A549 treated with Hydrocortisone at 1 μM for 4 hours (cell line): ENCODE measurements at places on chromosomes 5 and 9. TPM values are rescaled to one million over a fixed set of nuclear protein-coding genes. Genes with fewer than 3 reads are reported as not detected.

DMRT3 gene
- total RNA-seq: not detected in 5 replicates

IFNA21 gene
- not detected in 5 replicates for total RNA-seq

DIRAS2 gene
- 0.01 to 0.02 TPM in 2 of 5 replicates, not detected in the others for total RNA-seq

ANKRD31 gene
- total RNA-seq: 0.03 to 0.07 TPM (median 0.05 TPM) in 5 replicates

GARNL3 gene
- total RNA-seq: 2.3 to 4.1 TPM (median 2.5 TPM) in 5 replicates

ISL1 gene
- total RNA-seq: 0.05 TPM in 1 of 5 replicates, not detected in the others

CCDC192 gene
- total RNA-seq: not detected in 5 replicates

ELAVL2 gene
- 0.02 to 0.05 TPM (median 0.02 TPM) in 3 of 5 replicates, not detected in the others for total RNA-seq

FCN1 gene
- not detected in 5 replicates for total RNA-seq

SLC25A2 gene
- not detected in 5 replicates for total RNA-seq

LVRN gene
- total RNA-seq: 0.05 to 0.07 TPM (median 0.06 TPM) in 3 of 5 replicates, not detected in the others

PDE8B gene
- 1.2 to 2.4 TPM (median 1.7 TPM) in 5 replicates for total RNA-seq

LRRTM2 gene
- total RNA-seq: not detected in 5 replicates

PRR7 gene
- 11.3 to 32.8 TPM (median 30.9 TPM) in 5 replicates for total RNA-seq

LCN12 gene
- total RNA-seq: 0.46 to 1.6 TPM (median 1.2 TPM) in 5 replicates

URM1 gene
- 72.5 to 89.1 TPM (median 82.5 TPM) in 5 replicates for total RNA-seq

KLHL3 gene
- 0.11 to 0.44 TPM (median 0.18 TPM) in 5 replicates for total RNA-seq

ECSCR gene
- total RNA-seq: not detected in 5 replicates

PPIP5K2 gene
- 13.6 to 27.7 TPM (median 20.6 TPM) in 5 replicates for total RNA-seq

IQGAP2 gene
- total RNA-seq: 1.8 to 2.9 TPM (median 2.4 TPM) in 5 replicates

ACTL7A gene
- not detected in 5 replicates for total RNA-seq

SV2C gene
- total RNA-seq: not detected in 5 replicates

GLE1 gene
- 28.3 to 33.3 TPM (median 28.8 TPM) in 5 replicates for total RNA-seq

EPB41L4A gene
- total RNA-seq: 2.5 to 3.7 TPM (median 3.2 TPM) in 5 replicates

GPR150 gene
- 0.06 to 0.23 TPM (median 0.16 TPM) in 5 replicates for total RNA-seq

RHOBTB3 gene
- total RNA-seq: 7.1 to 11.5 TPM (median 9.0 TPM) in 5 replicates

ZNF883 gene
- total RNA-seq: 0.62 to 0.89 TPM (median 0.84 TPM) in 5 replicates

AK8 gene
- total RNA-seq: 0.83 to 1.3 TPM (median 1.2 TPM) in 5 replicates

PCDHAC1 gene
- total RNA-seq: 1.8 to 2.5 TPM (median 2.2 TPM) in 5 replicates

ADAMTSL1 gene
- 0.03 to 0.11 TPM (median 0.07 TPM) in 5 replicates for total RNA-seq

MRRF gene
- 61.5 to 76.3 TPM (median 69.0 TPM) in 5 replicates for total RNA-seq

EPB41L4B gene
- total RNA-seq: 21.4 to 25.7 TPM (median 23.9 TPM) in 5 replicates

UGT3A2 gene
- not detected in 5 replicates for total RNA-seq
